ENCODE measurements at places on chromosomes 12 and 14. TPM values are rescaled to one million over a fixed set of nuclear protein-coding genes. Genes with fewer than 3 reads are reported as not detected.

GRCh38 chr12:31236998-31237637 is 88.8 kb downstream of the SINHCAF start:
- H3K4me3 ChIP-seq = no peak overlapping the region
- no peaks in the 10 kb centered on the region for H3K4me1 ChIP-seq
- H3K27ac ChIP-seq = no peak overlapping the region
- no peaks in the 10 kb centered on the region for H3K27me3 ChIP-seq
- DNase-seq = peak; percentile 28

GRCh38 chr12:64219145-64219544 is 3.0 kb downstream of the KICS2 start:
- no peak for DNase-seq
- no peaks in the 10 kb centered on the region for H3K4me1 ChIP-seq
- H3K36me3 ChIP-seq = peaks cover 4% of the 10 kb centered on the region
- H3K4me3 ChIP-seq = no peak overlapping the region
- H3K27ac ChIP-seq = no peak overlapping the region

Gene TBX5
- total RNA-seq = not detected

Gene IQSEC3
- total RNA-seq = 0.51 TPM

- peaks cover 8% of the 10 kb centered on the region for H3K27me3 ChIP-seq
- no peaks in the 10 kb centered on the region for H3K4me1 ChIP-seq
- no peak overlapping the region for H3K4me3 ChIP-seq
- no peaks in the 10 kb centered on the region for H3K36me3 ChIP-seq
- no peak overlapping the region for H3K27ac ChIP-seq
Measured at GRCh38 chr14:22386924-22387775, 201.9 kb downstream of the DAD1 start.

DNA sequence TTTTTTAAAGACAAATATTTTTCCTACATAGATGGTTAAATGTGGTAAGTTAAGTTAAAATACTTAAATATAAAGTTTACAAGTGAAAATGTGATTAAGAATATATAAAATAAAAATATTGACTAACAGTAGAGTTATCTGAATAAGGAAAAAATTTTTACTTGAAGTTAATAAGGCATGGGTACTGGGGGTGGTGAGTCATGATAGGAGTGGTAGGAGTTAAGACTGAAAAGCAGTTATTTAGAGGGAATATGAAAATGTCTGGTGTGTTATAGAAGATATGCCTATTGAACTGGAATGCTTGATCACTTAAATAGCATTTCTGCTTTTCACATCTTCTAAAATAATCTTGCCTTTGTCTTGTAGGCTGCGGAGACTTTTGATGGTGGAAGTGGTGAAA is 68.7 kb downstream of the CCDC91 start:
- no peak for DNase-seq
- no peaks in the 10 kb centered on the region for H3K36me3 ChIP-seq
- no peak overlapping the region for H3K4me3 ChIP-seq

- H3K36me3 ChIP-seq = peaks cover 42% of the 10 kb centered on the region
- H3K27me3 ChIP-seq = no peaks in the 10 kb centered on the region
- H3K27ac ChIP-seq = no peak overlapping the region
Measured at GRCh38 chr12:76057326-76057725, 25.8 kb upstream of the PHLDA1 start.

Gene GRIP1
- 0.33 TPM for total RNA-seq

Measured in liver (tissue), 10 donors.